Adipose tissue (tissue), 3 donors: ENCODE measurements at places on chromosomes 6 and 20. TPM values are rescaled to one million over a fixed set of nuclear protein-coding genes. Genes with fewer than 3 reads are reported as not detected.

The IP6K3 gene
- 0.24 TPM for polyA plus RNA-seq

The C20orf202 gene
- 0.07 TPM for polyA plus RNA-seq

The CD109 gene
- 3.7 TPM for polyA plus RNA-seq

The TNFRSF21 gene
- polyA plus RNA-seq: 61.7 TPM

The SIRPD gene
- 1.8 TPM for polyA plus RNA-seq

The DDO gene
- polyA plus RNA-seq: 1.8 TPM
